ENCODE measurements at places on chromosomes 11 and 22.
A peak's percentile ranks its signal among the peaks of the same experiment; 100 is the strongest.

GRCh38 chr11:5736396-5736795, at the start of gene OR56B1:
OR56B1 (plus strand) TSS chr11:5736448; CDS start chr11:5736517, 69 bp downstream.
- DNase-seq = no peak

- no peak for DNase-seq
Observed at GRCh38 chr22:46985507-46985882, 223.0 kb downstream of the TBC1D22A start.

GRCh38 chr11:72573072-72573854, 101.0 kb downstream of the PDE2A start:
- peak; percentile 74 for DNase-seq

DNA sequence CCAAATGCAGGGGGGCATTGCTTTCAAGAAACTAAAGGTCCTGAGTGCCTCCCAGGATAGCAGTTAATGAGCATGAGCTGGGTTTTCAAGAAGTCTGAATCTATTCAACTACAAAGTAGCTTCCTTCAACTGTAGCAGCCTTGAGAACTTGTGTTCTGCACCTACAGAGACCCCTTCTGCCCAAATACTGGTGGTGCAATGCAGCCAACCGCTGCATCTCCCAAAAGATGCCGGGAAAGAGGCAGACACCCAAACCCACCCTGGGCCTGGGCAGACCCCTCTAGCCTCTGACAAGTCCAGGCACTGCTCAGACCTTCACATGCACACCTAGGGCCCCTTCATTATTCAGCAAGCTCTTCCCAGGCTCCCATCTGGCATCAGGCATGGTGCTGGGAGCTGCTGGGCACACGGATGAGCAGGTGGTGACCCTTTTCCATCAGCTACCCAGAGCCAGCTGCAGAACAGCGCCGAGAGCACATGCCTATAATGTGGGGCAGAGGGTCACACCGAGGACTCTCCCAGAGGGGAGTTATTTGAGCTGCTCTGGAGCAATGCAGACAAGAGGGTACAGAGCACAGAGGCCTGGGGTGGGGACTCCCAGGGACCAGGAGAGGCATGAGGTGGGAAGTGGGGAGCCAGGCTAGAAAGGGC, 44.9 kb upstream of the ETS1 start:
- DNase-seq = peak; percentile 60

DNA sequence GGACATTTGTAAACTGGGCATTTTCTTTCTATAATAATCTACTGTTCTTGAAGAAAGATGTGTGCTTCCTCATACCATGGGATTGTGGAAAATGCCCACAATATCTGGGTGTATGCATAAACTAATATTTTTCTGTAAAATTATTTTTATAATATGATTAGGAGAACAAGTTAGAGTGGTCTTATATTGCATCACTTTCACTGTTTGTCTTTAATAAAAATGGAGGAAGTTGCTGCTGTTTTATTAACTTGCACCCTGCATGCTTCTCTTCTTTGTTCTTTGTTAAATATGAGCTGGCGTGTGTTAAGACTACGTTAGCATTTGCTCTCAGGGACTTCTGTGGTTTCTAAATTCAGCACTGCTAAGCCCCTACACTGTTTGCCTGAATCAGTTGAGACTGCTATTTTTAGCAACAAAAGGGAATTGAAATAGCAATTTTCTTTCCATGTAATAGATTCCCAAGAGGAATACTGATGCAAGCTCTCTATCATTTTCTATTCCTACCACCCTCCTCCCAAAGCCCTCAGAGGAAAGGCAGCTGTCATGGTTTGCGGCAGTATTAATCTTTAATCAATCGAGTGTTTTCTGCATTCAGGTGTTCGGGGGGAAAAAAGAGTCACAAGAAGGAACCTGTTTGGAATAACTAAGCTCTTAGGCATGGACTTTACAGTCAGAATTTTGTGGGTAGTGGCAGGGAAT, 56.1 kb downstream of the HSD17B12 start:
- no peak for DNase-seq

- DNase-seq = no peak
Observed at GRCh38 chr22:29750559-29751538, 16.0 kb downstream of the ZMAT5 start.

All from GM13976 (cell line).